Parietal lobe (tissue), 2 donors: ENCODE measurements at places on chromosomes 1 and 21. TPM values are rescaled to one million over a fixed set of nuclear protein-coding genes. Genes with fewer than 3 reads are reported as not detected.

RGL1 gene
- 60.7 TPM for total RNA-seq

ZNF672 gene
- total RNA-seq, result 18.5 TPM

TP73 gene
- 0.31 TPM for total RNA-seq

FBLIM1 gene
- total RNA-seq, result 13.8 TPM

LRIF1 gene
- total RNA-seq, result 18.5 TPM
